ENCODE measurements at places on chromosomes 6 and 20. TPM values are rescaled to one million over a fixed set of nuclear protein-coding genes. Genes with fewer than 3 reads are reported as not detected.

VSX1 gene
- not detected for total RNA-seq

CCR6 gene
- not detected for total RNA-seq

ALDH5A1 gene
- total RNA-seq: 1.2 TPM

WFDC10B gene
- not detected for total RNA-seq

ZFP64 gene
- 9.1 TPM for total RNA-seq

BFSP1 gene
- 8.3 TPM for total RNA-seq

SLC13A3 gene
- 0.59 TPM for total RNA-seq

SLC22A23 gene
- total RNA-seq: 4.0 TPM

GRCh38 chr20:18808712-18809111 lies 4.9 kb upstream of the SCP2D1 start:
- DNase-seq: no peak

DNA sequence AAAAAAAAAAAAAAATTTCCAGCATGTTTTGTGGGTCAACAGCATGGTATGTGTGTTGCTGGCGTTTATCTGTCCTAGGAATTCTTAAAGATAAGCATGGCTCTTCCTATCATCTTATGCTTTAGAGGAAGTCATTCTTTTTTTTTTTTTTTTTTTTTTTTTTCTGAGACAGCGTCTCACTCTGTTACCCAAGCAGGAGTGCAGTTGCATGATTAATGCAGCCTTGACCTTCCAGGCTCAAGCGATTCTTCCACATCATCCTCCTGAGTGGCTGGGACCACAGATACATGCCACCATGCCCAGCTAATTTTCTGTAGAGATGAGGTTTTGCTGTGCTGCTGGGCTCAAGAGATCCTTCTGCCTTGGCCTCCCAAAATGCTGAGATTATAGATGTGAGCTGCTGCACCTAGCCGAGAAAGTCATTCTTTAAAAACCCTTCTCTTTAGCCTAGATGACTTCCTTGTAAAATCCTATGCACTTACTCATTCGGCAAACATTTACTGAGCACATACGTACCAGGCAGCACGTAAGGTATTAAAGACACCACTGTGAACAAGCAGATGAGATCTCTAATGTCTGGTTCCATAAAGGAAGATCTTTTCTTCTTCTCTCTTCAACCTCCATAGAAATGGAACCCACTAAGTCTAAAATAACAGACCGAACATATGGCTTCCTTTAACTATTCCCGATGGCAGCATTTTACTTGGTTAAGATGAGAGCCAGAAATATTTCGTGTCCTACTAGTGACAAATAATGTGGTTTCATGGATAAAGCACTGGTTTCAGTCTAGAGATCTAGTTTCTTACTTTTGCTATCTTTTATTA lies 122.4 kb downstream of the RIN2 start:
- no peak for DNase-seq

- DNase-seq: no peak
Measured at GRCh38 chr6:31309641-31310040, 37.7 kb upstream of the HLA-C start.

GRCh38 chr6:134593442-134593841 lies 275.5 kb upstream of the SGK1 start:
- peak; percentile 35 for DNase-seq

DNA sequence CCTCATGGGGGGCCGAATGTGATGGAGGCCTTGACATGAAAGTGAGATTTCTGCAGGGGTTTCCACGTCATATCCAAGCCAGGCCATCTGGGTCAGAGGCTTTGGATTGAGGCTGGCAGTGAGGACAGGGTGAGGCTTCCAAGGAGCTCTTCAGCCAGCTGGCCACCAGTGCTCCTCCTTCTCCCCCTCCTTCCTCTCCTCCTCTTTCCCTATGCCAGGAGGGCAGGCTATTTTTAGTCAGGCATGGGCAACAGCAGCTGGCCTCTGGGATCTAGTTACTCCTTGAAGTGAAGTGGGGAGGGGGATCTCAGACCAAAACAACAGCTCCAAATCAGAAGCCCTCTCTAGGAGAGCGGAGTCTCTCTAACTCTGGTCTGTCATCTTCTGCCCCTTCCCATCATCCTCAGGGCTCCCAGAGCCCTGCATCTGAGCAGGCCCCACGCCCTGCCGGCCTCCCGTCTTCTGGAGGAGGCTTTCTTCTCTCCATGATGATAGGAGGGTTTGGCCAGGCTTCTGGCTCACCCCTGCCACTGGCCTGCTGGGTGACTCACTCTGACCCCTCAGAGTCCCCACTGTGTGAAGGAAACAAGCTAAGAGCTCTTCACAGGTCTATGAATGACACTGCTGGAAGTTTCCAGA lies 612 bp downstream of the TNNC2 start:
- peak; percentile 98 for DNase-seq

- DNase-seq: no peak
Measured at GRCh38 chr6:137136065-137136464, 37.4 kb downstream of the IL22RA2 start.

DNA sequence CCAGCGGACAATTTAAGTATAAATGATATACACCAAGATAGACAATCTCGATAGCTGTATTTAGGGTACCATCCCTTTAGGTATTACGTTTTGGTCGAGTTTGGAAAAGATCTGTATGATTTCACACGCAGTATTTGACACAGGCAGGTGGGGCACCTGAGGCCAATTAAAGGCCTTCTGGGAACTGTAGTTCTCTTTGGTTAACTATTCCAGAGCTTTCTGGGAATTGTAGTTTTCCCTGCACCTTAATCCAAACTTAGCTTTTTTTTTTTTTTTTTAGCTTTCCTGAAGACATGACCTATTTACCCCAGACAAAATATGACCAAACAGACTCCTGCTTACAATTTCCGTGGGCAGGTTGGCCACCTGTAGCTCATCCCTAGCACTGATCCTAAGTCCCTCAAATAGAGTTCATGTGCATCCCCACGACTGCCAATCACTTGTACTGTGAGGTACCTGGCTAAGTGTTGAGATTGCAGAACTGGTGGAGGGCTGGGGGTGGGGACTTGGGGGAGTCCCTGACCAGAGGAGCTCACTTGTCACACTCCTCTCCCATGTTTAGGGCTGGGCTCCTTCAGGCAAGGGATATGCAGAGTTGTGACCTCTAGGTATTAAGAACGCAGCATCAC lies 999 bp upstream of the EHMT2 start:
- peak; percentile 42 for DNase-seq

DNA sequence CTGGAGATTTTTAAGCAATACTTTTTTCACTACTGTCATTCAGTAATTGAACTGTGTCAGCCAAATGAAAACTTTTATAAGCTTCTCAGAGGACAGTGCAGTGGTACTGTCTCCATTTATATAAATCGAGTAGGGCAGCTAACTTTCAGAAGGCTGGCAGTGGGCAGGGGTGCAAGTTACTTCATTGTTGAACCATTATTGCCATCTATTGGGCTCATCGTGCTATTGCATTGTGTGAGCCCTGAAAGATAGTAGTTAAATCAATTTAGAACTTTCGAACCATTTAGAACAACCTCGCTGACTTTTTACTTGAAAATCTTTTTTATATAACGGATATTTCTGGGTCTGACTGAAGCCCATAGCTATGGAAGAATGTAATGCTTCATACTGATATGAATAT lies 347.8 kb upstream of the PLCB4 start:
- DNase-seq: peak; percentile 47

DNA sequence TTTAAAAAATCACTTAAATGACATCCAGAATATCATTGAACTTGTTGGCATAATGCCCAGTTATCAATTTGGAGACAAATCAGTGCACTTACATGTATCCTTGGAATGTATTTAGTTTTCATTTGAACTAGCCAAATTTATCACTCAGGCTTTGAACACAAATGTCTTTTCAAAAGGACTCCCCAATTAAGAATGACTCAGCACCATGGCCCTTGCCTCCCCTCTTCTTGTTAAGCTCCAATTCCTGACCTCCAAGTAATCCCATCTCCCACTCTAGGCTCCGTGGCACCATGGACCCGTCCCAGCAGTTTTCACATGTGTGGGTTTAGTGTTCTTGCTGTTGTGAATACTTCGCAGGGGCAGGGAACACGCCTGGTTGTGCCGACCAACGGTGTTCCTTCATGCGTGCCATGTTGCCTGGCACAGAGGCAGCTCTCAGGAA lies 2.7 kb downstream of the AKAP12 start:
- DNase-seq: no peak

GRCh38 chr6:138084904-138085838 lies 22.0 kb downstream of the PERP start:
- DNase-seq: no peak

- no peak for DNase-seq
Measured at GRCh38 chr6:118678866-118679265, 27.5 kb upstream of the CEP85L start.

- DNase-seq: no peak
Measured at GRCh38 chr6:15089569-15090144, 156.2 kb upstream of the JARID2 start.

DNA sequence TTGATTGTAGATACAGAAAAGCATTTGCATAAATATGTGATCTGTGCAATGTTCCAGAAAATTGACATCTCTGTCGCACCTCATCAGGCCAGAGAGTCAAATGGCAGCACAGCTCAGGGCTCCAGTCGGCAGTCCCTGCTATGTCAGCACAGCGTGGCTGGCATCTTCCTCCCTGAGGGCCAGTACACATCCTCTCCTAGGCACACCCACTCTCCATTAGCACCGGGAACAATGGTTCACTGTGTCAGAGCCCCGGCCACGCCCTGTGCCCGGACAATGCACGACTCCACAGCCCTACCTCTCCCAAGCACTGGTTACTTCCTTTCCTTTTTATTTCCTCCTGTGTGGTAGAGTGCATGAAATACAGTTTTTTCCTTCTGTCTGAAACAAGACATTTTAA lies 114.9 kb downstream of the FOXC1 start:
- DNase-seq: no peak

- DNase-seq: peak; percentile 53
Measured at GRCh38 chr6:53734473-53735299, 60.1 kb upstream of the LRRC1 start.

- DNase-seq: no peak
Measured at GRCh38 chr20:8522168-8522567, 390.1 kb downstream of the PLCB1 start.

DNA sequence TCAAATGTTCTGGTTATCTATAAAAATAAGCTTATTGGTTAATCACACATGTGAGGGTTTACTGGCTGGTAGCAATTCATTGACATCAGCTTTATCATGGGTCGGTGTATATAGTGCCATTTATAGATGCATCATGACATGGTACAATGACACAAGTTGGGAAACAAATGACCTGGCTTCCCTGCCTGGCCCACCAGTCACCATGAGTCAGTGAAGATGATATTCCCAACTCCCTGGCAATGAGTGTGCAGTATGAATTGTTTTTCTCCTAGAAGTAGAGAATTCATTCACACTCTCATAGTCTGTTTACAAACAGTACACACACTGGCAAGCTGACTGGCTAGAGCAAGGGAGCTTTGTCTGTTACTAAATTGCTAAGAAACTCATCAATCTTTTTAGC lies 37.2 kb upstream of the CALHM6 start:
- DNase-seq: peak; percentile 49

GRCh38 chr20:19909725-19910124 lies 107.4 kb upstream of the NAA20 start:
- peak; percentile 47 for DNase-seq

DNA sequence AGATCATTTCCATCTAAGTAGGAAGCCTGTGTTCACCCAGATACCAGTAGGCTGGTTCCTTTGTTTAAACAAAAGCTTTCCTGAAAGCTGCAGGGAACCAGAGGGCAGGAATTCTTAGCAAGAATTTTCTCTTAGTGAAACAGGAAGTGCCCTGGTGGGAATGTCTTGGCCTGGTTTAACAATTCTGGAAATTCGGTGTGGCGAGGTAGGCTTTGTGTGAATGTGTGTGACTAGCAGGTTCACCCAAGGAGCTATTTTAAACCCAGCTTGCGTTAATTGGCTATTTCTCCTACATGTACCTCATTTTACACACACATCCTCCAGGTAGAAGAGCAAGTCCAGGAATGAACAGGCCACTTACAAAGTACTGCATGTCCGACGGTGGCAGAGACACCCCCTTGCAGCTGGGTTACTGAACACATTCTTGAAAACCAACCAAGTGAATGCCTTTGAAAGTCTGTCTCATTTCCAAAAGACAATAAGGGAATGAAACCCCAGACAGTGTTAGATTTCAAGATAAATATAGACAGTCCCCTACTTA lies 64.6 kb downstream of the GFOD1 start:
- DNase-seq: peak; percentile 60

- no peak for DNase-seq
Measured at GRCh38 chr6:169230946-169231789, 22.5 kb downstream of the THBS2 start.

All from myocyte (in vitro differentiated cells).